CD4-positive, alpha-beta T cell treated with Interleukin-15 for 1 hour (primary cell): ENCODE measurements at places on chromosomes 13 and 19.

- no peak for DNase-seq
Measured at GRCh38 chr13:105997581-105998550, 537.6 kb downstream of the EFNB2 start.

DNA sequence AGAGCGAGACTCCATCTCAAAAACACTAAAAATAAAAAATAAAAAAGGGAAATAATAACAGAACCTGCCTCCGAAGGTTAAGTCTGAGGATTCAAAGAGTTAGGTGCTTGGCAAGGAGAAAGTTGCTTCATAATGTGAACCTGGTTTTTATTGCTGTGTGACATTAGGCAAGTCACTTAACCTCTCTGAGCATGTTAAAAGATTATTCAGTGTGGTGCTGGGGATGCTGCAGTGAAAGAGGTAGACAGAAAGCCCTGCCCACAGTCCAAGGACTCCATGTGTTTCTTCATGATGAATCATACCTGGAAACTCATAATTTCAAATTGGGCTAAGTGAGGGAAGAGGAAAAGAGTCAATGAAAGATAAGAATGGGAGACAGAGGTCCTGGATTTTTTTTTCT is 2.4 kb downstream of the IL27RA start:
- DNase-seq, result no peak

GRCh38 chr13:106464076-106464475 is 71.4 kb downstream of the EFNB2 start:
- no peak for DNase-seq

- no peak for DNase-seq
Measured at GRCh38 chr13:25276748-25277147, 10.5 kb downstream of the MTMR6 start.

DNA sequence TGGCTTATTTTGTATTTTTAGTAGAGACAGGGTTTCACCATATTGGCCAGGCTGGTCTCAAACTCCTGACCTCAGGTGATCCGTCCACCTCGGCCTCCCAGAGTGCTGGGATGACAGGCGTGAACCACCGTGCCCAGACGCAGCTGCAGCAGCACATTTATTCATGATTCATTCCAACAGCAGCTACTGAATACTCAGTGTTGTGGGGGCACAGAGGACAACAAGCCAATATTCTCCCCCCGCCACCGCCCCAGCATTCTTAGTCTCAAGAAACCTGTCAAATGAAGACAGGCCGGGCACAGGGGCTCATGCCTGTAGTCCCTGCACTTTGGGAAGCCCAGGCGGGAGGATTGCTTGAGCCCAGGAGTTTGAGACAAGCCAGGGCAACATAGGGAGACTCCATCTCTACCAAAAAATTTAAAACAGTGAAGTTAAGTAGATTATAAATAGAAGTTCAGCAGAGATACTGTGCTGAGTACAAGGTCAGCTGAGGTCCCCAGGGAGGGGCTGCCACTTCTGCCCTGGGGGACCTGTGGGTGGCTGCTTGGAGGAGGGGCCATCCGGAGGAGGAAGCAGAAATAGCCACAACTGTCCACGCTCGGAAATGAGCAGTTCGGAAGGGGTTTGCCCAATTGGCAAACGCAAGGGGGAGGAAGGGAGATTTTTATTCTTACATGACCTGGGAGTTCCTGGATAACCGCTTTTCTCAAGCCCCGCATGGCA is 4.3 kb downstream of the DOT1L start:
- DNase-seq, result peak; percentile 88

GRCh38 chr19:54928299-54928698 is 19.0 kb downstream of the NLRP7 start:
- DNase-seq, result no peak

DNA sequence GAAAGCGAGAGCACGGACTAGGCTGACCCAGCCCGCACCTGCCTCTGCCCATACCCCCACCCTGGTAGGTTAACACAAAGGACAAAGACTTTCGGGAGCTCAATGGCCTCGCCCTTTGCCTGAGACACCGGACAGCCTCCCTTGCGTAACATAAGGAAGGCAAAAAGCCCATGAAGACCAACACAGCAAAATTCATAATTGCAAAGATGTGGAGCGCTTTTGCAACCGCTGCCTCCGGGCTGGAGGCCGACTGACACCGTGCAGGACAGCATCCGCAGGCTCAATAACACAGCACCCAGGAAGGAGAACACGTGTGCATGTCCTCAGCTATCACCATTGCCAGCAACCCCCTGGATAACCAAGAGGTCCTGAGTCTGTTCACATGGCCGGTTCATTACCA is 15.4 kb downstream of the LILRA1 start:
- no peak for DNase-seq

GRCh38 chr19:1481893-1482360 is 2.9 kb upstream of the C19orf25 start:
- DNase-seq, result no peak

- no peak for DNase-seq
Measured at GRCh38 chr13:45554604-45555109, 60.9 kb downstream of the ERICH6B start.

GRCh38 chr13:100517728-100518127 is 70.9 kb downstream of the GGACT start:
- DNase-seq, result no peak

DNA sequence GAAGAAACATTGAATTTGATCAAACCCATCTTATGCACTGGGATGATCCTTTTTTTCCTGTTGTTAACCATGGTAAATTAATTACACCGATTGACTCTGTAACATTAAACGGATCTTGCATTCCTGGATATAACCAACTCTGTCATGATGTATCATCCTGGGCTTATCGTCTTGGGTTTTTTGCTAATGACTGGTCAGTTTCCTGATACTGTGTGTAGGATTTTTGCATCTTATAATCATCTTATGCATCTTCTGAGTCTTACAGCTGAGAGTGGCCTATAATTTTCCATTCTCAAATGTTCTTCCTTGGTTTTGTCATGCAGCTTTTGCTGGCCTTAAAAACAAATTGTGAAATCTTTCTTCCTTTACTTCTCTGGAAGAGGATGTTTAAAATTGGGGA is 12.8 kb downstream of the DCUN1D2 start:
- no peak for DNase-seq

- no peak for DNase-seq
Measured at GRCh38 chr13:48559638-48560320, 26.9 kb upstream of the RCBTB2 start.

DNA sequence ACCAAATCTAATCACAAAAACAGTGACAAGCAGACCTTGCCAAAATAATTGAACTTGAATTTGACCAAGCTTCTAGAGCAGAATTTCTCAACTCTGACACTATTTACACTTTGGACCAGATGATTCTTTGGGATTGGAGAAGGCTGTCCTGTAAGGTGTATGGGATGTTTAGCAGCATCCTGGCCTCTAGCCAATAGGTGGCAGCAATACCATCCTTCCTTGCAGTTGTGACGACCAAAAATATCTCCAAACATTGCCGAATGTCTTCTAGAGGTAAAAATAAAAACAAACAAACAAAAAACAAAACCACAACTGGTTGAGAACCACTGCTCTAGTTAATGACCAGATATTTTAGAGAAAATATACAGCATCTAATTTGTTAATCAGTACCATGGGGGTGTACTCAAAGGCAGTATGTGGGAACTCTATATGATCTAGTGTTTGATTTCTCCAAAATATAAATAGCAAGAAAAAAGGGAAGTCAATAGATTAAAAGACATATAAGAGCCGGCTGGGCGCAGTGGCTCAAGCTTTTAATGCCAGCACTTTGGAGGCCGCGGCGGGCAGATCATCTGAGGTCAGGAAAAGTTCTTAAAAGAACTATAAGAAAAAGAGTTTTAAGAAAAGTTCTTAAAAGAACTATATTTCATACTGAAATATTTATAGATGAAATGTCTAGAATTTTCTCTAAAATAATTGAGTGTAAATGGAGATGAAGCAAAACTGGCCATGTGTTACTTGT is 60.9 kb upstream of the ZNF527 start:
- DNase-seq, result no peak

DNA sequence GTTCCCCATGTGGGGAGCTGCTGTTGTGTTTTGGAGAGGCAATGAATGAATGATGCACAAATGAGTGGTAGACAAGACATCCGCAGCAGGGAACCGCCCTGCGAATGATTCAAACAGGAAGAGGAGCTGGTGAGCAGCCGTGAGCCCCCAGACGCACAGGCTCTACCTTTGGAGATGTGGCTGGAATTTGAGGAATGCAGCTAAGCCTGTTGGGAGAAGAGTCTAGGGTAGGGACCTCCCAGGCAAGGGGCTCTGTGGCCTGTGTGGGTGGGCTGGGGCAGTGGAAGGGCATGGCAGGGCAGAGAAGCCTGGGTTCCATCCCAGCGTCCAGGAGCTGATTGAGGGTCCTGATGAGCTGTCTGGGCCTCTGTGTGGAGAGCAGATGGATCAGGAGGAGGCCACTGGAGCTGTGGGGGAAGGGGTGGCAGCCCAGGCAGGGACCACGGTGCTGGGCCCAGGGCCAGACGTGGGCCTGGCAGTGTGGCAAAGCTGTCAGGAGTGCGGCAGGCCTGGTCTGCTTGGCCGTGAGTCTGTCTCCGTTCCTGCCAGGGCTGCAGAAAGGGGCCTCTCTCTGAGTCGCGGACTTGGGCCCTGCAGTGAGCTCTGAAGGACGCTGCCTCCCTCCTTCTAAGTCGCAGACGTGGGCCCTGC is 41.8 kb upstream of the DCUN1D2 start:
- DNase-seq, result no peak

DNA sequence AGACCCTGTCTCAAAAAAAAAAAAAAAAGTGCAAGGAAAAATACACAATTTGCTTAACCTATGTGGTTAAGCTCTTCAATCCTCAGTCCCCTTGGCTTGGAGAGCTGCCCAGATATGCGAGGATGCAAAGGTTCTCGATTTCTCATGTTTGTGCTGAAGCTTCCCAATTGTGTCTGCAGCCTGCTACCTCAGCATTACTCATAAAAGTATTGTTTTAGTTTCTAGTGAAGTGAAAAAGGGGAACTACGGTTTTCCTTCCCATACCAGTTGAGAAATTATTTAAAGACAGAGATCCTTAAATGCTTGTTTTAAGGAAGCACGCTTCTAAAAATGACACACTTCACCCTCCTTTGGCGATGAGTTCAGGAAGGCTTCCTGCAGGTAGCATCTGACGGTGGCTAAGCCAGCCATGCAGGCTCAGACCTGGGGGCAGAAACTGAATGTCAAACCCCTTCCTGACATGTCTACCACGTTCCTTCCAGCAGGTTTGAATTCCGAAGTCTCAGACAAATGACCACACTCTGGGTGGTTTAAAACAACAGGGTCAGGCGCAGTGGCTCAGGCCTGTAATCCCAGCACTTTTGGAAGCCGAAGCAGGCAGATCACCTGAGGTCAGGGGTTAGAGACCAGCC is 47.9 kb downstream of the RUBCNL start:
- peak; percentile 57 for DNase-seq

DNA sequence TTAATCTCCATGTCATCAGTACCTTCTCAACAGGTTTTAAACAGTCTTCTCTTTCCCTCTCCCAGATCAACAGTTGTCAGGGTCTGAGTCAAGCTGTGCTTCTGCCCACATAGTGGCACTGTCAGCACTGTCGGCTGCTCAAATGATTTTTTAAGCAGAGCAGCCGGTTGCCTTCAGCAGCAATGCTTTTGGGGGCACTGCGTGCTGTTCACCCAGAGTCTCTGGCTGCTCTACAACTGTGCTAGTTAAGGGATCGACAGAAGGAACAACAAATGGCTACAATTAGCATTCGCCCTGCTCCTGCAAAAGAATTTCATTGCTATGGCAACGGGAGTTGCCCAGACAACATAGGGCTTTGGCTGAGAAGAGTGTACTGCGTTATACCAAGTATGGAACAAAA is 412.9 kb downstream of the DIAPH3 start:
- DNase-seq, result no peak

DNA sequence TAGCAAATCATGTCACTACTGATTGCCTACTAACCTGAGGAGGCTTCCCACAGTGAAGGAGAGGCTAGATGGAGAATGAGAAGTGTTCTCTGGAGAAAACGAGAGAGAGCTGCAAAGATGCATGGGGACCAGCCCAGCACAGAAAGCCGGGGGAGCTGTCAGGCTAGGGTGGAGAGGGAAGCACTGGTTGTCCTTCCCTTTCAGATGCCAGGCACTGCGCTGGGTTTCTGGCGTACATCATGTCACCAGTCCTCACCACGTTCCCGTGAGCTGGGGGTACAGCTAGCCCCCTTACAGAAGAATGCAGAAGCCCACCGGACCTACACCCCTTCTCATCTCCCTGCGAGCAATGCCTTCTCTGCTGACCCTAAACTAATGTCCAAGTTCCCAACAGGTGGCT is 86.0 kb downstream of the STK24 start:
- DNase-seq, result no peak

- DNase-seq, result no peak
Measured at GRCh38 chr13:97367016-97367822, 66.8 kb upstream of the RAP2A start.

- DNase-seq, result no peak
Measured at GRCh38 chr19:34676697-34677385, at the start of gene SCGB2B2. Gene SCGB2B2 (minus strand): TSS chr19:34677159. CDS start chr19:34594563, 82,596 bp downstream.

DNA sequence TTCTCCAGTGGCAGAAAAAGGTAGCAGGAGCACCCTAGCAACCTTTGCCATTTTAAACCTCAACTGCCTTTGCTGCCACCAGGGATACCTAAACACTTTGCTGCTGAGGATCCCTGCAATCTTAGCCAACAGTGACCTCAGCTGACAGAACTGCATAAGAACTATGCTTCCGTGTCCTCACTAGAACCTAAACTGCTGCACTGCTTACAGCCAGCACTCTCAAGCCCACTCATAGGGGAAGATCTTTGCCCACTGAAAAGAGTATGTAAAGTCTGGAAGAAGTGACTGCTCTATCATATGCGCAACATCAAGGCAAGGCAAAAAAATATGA is 270.0 kb upstream of the PCDH20 start:
- no peak for DNase-seq

- peak; percentile 85 for DNase-seq
Measured at GRCh38 chr19:41144403-41144802, 30.2 kb downstream of the CYP2F1 start.

- no peak for DNase-seq
Measured at GRCh38 chr13:79423801-79424642, 18.0 kb upstream of the RBM26 start.

GRCh38 chr19:35518313-35518712 is 4.9 kb upstream of the DMKN start:
- no peak for DNase-seq

DNA sequence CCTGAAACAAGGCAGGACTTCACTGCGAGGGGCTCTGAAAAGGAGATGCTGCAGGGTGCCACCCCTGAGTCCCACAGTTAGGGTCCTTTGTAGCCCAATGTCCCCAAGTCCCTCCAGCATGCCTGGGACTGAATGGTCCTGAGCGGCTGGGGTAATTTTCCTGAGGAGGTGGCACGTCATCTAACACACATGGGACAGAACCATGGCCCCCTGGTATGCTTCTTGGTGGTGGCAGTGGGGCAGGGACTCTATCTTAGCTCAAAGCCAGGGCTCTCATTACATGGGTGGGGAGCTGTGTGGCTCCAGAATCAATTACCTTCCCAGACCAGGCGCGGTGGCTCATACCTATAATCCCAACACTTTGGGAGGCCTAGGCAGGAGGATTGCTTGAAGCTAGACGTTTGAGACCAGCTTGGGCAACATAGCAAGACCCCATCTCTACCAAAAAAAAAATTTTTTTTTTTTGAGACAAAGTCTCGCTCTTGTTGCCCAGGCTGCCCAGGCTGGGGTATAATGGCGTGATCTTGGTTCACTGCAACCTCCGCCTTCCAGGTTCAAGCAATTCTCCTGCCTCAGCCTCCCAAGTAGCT is 7.9 kb upstream of the SLC7A9 start:
- no peak for DNase-seq
